IPS DF 19.7 (cell line): ENCODE measurements at places on chromosomes 5 and 9.

- no peak for DNase-seq
These were observed 20.1 kb downstream of the DAPK1 start for GRCh38 chr9:87517732-87518131.

DNA sequence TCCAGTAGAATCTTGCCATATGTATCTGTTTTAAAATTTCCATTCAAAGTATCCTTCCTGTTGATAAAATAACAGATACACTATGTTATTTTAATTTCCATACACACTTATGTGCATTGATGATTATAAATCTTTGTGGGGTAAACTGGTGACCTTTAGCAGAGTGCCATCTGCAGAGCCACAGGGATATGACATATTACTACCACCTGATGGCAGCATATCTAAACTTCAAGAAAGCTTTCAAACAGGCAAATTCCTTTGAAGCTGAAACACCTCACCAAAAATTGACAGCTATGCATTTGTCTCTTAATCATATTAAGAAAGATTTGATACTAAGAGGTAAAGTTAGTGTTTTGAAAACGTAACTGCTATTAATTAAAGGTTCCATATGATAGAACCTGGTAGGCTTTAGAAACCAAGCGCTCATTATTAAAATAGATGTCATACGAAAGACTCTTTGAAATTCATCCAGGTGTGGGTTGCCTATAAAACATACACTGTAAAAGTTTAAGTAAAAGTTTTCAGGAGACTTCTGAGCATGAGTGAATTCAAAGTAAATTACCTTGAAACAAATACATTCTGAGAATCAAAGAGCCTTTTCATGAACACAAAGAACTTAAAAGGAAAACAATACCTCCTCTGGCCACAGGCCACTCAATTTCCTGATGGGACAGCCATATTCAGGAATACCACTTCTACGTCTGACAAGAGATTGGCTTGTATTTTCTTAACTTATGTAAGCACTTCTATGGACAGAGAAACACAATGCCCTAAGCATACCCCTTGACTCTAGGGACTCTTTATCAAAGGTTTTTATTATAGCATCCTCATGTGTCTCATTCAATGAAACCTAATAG, 93.3 kb downstream of the KIAA0825 start:
- no peak for DNase-seq

DNA sequence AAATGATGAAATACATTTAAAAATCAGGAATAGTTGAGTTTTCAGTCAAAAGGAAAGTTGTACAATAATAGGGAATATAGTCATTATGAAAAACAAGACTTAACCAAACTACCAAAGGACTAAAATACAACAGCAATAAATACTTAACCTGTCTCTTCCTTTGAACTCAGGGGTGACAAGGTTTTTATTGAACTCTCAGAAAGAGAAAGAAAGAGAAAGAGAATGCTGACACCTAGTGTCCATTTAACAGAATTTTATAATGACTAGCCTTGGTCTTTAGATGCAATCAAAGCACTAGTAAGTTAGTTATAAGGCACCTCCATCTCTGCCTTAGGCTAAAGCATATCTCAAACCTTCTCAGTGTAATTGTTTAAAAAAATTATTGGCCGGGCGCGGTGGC, 47.5 kb downstream of the UIMC1 start:
- DNase-seq: no peak

DNA sequence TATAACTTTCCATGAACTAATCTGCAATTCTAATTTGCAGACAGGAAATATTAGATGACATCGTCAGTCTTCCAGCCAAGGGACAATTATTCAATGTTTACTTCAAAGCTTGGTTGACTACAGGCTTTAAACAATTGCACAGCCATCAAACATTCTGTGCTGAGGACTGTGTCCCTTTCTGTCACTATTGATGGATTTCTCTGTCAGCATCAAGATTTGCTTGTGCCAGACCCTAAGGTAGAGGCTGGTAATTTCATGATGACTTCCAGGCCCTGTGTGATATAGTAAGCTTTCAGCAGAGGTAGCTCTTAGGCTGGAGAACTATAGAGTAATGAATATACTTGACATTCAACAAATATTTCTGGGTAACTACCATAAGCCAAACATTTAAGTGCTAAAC, 229.3 kb upstream of the ACTBL2 start:
- no peak for DNase-seq

DNA sequence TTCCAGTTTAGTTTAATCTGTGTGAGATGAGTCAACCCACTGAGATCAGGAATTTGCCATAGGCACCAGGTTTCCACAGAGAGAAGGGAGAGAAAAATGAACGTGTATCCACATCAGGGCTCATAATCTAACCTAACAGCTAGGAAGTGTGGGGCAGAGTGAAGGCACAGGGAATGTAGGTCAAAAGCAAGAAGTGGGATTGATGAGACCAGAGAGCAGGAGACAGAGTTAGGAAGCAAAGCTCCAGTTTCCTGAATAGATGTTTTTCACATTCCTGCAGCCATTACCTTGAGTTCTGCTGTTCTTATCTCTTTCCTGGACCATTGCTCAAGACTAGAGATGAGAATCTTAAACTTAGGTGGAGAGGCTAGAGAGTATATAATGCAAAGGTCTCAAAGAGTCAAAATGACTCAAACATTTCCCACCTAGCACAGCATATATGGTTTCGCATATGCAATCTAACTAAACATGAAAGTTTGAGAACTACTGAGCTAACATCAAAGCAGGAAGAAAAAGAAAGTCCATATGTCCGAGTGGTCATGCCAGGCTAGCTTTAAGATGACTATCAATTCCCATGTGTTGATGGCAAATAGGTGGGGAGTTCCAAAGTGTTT, 41.1 kb upstream of the GNAQ start:
- no peak for DNase-seq

DNA sequence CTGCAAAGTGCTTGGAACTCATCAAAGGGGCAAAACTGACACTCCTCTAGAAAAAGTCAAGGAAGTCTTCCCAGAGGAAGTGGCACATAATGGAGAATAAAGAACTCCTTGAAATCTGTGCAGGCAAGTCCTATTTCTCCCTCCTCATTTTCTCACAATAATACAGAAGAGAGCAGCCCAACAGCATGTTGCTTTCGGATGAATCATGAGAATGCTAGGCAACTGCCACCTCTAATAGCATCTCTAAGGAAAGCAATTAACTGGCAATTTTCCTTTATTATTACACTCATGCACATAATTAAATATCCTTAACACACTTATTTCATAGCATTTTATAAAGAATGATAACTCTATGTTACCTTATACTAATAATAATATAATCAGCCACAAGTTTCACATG, 122.2 kb upstream of the PTGER4 start:
- no peak for DNase-seq

- DNase-seq: no peak
These were observed 87.7 kb downstream of the FSTL4 start for GRCh38 chr5:133524666-133525065.

- DNase-seq: no peak
These were observed 22.5 kb downstream of the FXN start for GRCh38 chr9:69058101-69058500.

DNA sequence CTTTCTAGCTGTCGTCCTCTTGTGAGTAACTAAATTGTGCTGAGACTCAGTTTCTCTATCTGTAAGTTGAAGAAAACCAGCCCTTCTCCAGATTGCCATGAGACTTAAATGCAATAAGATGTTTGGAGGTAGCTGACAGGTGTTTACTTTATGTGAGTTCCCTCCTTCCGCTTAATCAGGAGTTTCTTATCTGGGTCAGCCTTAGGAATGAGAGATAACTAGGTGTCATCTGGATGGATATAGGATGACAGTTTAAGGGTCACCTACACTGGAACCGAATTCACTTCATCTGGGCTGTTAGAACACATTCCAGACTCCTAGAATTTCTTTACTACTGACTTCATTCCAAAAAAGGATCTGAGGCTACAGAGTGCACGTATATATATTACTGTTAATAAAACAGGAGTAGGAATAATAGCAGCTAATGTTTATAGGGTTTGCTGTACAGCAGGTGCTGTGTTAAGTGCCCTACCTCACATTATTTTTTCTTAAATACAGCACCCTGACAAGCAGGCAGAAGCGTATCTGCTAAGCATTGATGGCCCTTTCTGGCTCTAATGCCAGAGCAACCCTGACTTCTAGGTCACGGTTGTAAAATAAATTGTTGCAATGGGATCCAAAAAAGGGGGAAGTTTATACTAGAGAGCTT, 30.0 kb upstream of the CPEB4 start:
- DNase-seq: no peak

- DNase-seq: no peak
These were observed 524.6 kb downstream of the BNC2 start for GRCh38 chr9:16345902-16346301.

- DNase-seq: no peak
These were observed 553.2 kb downstream of the MAT2B start for GRCh38 chr5:164058621-164059020.
